ENCODE measurements at places on chromosomes 12 and 14.

GRCh38 chr14:74324931-74325361 lies 22.2 kb upstream of the ABCD4 start:
- peak; percentile 65 for DNase-seq

DNA sequence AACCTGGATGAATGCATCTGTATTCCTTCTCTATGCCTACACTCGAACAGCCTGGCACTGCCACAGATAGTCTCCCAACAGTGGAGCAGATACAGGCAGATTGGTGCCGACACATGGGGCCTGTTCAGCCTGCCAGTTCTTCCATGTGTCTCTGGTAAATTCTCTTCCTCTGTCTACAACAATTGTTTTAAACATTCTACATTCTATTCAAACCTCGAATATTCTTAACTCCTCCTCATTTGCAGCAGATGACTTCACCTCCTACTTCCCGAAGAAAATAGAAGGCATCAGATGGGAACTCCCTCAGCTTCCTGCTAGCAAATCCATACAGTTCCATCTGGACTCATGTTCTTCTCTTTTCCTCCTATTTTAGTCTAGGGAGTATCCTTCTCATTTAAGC lies 43.1 kb upstream of the OTOGL start:
- no peak for DNase-seq

- DNase-seq, result no peak
Measured at GRCh38 chr12:68007033-68007432, 17.8 kb downstream of the IFNG-AS1 start.

- DNase-seq, result no peak
Measured at GRCh38 chr14:69247676-69248440, 12.1 kb upstream of the GALNT16 start.

DNA sequence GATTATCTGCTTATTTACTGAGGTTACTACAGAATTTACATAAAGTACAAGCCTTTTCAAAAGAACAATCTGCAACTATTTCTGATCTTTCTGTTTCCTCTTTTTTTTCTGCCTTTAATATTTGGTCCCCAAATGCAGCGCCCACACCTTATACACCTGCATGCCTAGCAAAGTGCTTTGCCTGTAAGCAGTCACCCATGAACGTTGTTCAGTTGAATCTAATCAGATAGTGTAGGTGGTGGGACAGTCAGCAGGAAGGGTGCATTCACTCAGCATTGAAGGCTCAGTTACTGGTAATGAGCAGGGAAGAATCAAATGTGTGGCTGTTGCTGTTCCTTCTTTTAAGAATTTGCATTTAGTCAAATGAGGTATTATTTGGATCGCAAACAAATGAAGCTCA lies 108.4 kb downstream of the GPR135 start:
- DNase-seq, result no peak

DNA sequence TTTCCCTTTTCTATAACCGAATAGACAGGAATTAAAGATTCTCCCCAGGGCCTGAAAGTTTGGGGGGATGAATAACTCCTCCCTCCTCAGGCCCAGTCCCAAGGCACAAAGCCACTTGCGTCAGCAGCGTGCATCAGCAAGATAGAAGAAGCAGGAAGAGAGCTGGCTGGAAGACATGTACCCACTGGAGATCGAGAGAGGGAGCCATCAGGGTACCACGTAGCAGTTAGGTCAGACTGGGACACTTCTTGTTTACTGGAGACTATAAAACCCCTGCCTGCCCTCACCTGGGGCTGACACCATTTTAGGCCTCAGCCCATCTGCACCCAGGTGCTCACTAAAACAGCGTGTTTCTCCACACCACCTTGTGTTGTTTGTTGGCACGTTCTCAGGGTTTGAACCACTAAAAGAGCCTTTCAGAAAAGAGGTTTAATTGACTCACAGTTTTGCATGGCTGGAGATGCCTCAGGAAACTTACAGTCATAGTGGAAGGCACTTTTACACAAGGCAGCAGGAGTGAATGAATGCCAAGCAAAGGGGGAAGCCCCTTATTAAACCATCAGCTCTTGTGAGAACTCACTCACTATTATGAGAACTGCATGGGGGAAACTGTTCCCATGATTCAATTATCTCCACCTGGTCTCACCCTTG lies 93.2 kb downstream of the TMTC3 start:
- no peak for DNase-seq

- DNase-seq, result peak; percentile 7
Measured at GRCh38 chr12:60977966-60978365, 1282.2 kb upstream of the USP15 start.

- no peak for DNase-seq
Measured at GRCh38 chr12:110269622-110270124, 11.4 kb upstream of the ATP2A2 start.

DNA sequence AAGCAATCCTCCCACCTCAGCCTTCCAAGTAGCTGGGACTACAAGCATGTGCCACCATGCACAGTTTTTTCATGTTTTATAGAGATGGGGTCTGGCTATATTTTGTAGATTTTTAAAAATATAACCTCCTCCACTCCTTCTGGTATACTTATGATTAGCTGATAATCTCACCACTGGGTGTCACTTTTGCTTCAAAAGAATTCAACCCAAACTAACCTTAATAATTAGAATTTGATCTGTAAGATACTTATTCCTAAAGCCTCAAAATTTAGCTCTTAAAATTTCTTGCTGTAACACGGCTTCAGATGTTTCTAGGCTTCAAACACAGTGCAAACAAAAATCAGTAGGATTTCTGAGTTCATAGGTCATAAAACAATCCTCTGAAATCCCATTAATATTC lies 130.3 kb downstream of the CEP83 start:
- DNase-seq, result no peak

DNA sequence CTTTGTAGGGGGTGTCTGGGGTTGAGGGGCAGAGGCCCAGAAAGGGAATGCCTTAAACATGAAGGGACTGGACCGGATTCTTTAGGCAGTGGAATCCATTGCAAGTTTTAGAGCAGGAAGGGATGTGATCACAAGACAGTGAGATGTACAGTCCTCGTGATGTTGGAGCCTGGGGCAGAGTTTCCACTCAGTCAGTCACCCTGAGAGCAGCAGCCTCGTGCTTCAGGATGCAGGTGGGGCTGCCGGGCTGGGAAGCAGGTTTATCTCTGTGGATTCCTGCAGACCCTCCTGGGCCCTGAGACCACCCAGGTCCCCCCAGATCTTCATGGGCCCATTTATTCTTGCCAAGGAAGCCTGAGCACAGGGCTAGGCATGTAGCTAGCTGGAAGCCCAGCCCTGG lies 38.5 kb downstream of the RIN3 start:
- no peak for DNase-seq

GRCh38 chr14:59213368-59214315 lies 25.2 kb downstream of the DAAM1 start:
- peak; percentile 38 for DNase-seq

DNA sequence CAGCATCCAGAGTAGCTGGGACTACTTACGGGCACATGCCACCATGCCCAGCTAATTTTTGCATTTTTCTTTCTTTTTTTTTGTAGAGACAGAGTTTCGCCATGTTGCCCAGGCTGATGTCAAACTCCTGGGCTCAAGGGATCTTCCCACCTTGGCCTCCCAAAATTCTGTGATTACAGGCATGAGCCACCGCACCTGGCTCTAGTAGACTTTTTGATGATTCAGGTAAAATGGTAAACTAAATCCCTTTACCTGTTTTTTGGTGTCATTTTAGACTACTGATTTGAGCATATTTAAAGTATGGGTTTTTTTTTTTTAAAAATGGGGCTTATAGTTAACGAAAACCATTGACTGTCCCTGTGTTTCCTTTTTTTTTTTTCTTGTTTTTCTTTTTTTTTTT lies 20.5 kb downstream of the RBMS2 start:
- DNase-seq, result no peak

GRCh38 chr14:81473456-81474147 lies 60.1 kb downstream of the SEL1L start:
- no peak for DNase-seq

DNA sequence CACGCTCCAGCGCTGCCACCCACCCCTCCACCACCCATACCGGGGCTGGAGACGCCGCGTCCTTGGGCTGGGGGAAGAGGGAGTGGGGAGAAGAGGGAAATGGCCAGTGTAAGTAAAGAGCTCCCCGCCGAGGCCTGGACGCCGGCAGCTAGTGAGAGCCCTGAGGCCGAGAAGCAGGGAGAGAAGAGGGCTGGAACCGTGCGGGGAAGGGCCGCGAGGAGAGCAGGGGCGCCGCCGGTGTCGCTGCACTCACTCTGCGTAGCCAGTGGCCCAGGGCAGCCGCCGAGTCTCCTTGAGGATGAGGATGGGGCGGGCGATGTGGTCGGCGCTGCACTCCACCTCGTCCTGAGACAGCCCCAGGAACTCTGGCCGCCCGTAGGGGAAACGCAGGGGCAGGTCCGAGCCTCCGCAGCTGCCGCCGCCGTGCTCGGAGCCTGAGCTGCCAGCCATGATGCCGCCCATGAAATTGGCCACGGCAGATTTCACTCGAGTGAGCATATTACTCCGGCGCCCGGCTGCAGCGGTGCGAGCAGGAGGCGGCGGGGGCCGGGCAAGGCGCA lies 631 bp downstream of the PPM1H start:
- peak; percentile 52 for DNase-seq

GRCh38 chr12:41512497-41512896 lies 324.4 kb downstream of the PDZRN4 start:
- no peak for DNase-seq

DNA sequence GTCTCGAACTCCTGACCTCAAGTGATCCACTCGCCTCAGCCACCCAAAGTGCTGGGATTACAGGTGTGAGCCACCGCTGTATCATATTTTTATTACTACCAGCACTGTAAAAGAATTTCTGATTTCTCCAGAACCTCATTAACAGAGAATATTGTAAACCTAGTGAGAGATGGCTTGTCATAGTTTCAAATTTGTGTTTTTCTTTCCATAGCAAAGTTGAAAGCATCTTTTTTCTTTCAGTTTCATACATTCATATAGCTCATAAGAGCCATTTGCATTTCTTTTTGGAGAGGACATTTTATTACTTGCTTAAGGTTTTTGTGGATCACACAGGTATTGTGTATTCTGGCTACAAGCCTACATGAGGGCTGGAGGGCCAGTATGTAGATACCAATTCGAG lies 58.0 kb downstream of the MIS18BP1 start:
- no peak for DNase-seq

DNA sequence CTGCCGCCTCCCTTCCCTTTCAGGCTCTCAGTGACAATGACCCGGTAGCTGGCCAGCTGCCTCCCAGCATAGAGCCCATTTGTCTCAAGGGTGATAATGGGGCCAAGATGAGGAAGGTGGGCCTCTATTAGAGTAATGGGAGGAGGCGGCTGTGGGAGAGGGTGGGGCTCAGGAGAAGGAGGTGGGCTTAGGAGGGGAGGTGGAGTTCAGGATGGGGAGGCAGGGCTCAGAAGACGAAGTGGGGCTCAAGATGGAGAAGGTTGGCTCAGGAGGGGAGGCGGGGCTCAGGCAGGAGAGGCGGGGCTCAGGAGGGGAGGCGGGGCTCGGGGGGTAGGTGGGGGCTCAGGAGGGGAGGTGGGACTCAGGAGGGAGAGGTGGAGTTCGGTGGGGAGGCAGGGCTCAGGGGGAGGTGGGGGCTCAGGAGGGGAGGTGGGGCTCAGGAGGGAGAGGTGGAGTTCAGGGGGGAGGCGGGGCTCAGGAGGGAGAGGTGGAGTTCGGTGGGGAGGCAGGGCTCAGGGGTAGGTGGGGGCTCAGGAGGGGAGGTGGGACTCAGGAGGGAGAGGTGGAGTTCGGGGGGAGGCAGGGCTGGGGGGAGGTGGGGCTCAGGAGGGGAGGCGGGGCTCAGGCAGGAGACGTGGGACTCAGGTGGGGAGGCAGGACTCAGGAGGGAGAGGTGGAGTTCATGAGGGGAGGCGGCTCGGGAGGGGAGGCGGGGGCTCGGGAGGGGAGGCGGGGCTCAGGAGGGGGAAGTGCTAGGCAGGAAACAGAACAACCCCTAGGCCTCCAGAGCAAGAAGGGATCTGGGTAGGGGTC lies 36.8 kb downstream of the IQSEC3 start:
- peak; percentile 78 for DNase-seq

DNA sequence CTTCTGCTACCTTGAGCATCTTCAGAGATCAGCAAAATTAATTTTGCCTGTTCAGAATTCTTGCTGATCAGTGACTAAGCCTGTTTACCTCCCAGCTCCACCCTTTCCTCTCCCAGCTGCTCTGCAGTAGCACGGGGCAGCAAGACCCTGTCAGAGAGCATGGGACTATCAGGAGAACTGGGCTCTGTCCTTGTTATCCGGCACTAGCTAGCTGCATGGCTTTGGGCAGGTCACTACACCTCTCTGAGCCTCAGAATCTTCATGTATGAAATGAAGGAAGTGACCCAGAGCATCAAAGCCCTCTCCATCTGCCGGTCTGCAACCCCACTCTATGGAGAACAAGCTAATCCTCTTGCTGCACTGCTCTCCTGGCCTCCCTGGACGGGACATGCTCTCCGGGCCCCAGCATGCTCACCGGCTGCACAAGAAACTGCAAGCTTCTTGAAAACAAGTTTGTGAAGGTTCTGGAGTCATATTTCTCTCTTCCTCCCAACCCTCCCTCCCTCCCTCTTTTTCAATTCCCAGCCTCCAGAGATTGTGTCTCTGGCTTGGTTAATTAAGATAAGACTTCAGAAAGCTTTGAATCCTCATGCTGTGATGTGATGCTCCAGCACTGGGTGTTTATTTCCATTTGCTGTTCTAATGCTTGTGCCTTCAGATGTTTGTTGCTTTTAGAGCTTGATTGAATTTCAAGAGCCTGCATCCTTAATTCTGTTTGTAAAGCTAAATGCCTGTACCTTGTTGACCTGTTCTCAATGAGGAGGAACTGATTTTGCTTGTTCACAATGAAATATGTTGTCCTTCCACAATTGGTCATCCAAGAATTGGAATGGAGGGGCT lies 101.1 kb downstream of the CRACR2A start:
- no peak for DNase-seq
